ENCODE measurements at places on chromosomes 16 and 17.

- H3K36me3 ChIP-seq = no peaks in the 10 kb centered on the region
- no peak for DNase-seq
- H3K27me3 ChIP-seq = no peaks in the 10 kb centered on the region
- H3K27ac ChIP-seq = no peak overlapping the region
- no peak overlapping the region for H3K4me3 ChIP-seq
These were observed 47.2 kb downstream of the TNRC6A start for GRCh38 chr16:24776501-24777220.

- peak overlapping the region; percentile 59 for H3K27ac ChIP-seq
- DNase-seq = no peak
- H3K4me1 ChIP-seq = no peaks in the 10 kb centered on the region
- H3K4me3 ChIP-seq = no peak overlapping the region
- no peaks in the 10 kb centered on the region for H3K27me3 ChIP-seq
These were observed 9.9 kb downstream of the C16orf46 start for GRCh38 chr16:81067166-81067565.

GRCh38 chr17:72572604-72573491 is 452.0 kb downstream of the SOX9 start:
- H3K4me3 ChIP-seq = no peak overlapping the region
- no peak for DNase-seq
- no peak overlapping the region for H3K27ac ChIP-seq
- peaks cover 6% of the 10 kb centered on the region for H3K27me3 ChIP-seq
- H3K4me1 ChIP-seq = no peaks in the 10 kb centered on the region

GRCh38 chr17:27776882-27777624 is 23.3 kb downstream of the NOS2 start:
- H3K27ac ChIP-seq = no peak overlapping the region
- H3K4me1 ChIP-seq = no peaks in the 10 kb centered on the region
